ENCODE measurements at places on chromosomes 1 and 21.

DNA sequence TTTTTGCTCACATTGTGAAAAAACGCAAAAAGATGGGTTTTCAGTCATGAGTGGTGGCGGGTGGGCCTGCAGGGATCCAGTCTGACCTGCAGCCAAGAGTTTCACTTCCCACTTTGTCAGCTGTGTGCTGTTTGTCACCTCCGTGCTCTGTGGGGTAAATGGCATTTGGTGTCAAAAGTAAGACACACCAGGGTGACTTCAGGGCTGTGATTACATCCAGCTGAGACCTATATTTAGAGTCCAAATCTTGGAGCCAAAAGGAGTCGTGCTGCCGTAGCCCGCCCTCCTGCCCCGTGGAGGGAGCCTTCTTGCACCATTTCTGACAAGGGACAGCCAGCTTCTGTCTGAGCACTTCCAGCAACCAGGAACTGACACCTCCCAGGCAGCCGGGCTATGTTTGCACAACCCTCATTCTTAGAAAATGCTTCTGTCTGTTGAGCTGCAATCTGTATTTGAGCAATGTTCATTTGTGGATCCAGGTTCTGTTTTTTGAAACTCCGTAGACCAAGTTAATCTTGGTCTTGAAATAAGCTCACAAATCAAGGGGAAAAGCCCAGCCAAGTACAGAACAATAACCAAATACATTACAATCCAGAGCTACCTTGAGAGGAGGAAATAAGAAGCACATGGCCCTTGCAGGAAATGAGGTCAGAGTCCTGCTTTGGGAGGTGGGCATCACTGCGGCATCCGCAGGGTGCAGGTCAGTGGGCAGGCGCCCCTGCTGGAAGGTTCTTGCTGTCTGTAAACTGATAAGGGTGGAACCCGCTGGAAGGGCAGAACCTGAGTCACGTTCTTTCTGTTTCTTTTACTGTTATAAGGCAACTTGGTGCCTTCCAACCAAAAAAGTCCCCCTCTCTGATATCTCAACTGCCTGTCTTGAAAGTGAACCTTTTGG, 14.4 kb downstream of the ABCG1 start:
- DNase-seq: peak; percentile 21

DNA sequence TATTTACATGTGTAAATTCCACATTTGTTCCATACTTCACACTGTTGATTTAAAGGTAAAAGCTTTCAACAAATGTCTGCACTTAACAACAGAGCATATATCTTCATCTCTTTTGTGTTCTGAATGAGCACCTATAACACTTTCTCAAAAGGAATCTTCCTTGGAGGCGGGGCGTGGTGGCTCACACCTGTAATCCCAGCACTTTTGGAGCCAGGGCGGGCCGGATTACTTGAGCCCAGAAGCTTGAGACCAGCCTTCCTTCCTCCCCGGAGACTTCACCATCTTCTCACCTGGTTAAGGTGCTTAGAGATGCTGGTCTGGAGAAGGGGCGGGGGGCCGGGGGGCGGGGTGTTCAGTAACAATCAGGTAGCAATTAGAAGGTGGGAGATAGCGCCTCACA, 16.5 kb downstream of the RYR2 start:
- DNase-seq: no peak

GRCh38 chr1:241171991-241172390, 185.0 kb downstream of the RGS7 start:
- DNase-seq: no peak

DNA sequence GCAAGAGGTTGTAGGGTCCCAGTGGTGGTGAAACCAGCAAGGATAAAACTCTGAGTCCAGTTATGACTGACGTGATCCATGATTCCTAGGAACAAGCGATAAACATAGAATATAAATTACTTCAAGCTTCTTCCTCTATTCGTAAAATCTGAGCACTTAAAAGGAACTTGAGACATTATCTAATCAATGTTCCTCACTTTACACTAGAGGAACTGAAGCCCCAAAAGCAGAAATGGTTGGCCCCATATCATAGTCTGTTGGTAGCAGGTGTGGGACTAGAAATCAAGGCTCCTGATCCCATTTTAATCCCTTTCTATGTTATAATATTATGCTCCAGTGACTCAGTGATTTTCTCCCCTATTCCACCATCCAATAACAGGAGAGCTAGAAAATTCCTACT, 21.9 kb upstream of the MNDA start:
- DNase-seq: no peak

DNA sequence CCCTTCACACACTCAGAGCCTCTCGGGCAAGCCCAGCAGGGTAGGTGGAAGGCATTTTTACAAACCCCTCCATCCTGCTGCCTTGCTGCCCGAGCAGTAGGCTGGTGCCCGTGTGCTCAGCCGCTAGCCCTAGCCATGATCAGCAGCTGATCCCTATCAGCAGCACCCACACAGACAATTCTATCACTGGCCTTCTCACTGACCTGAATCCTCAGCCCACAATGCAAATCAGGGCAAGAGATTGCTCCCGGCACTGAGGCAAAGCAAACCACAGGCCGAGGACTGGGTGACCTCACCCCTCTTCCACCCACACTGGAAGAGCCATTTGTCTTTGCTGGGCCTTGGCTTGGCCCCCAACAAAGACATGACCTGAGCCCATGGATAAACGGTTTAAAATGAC, 895 bp upstream of the PDZK1 start:
- DNase-seq: no peak

- DNase-seq: no peak
Measured at GRCh38 chr1:25256578-25256965, 9.3 kb upstream of the RSRP1 start.

DNA sequence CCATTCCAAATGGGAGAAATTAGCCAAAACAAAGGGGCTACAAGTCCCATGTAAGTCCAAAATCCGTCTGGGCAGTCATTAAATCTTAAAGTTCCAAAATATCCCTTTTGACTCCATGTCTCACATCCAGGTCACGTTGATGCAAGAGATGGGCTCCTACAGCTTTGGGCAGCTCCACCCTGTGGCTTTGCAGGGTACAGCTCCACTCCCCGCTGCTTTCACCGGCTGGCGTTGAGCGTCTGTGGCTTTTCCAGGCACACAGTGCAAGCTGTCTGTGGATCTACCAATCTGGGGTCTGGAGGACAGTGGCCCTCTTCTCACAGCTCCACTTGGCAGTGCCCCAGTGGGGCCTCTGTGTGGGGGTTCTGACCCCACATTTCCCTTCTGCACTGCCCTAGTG, 130.2 kb downstream of the TPR start:
- peak; percentile 21 for DNase-seq

DNA sequence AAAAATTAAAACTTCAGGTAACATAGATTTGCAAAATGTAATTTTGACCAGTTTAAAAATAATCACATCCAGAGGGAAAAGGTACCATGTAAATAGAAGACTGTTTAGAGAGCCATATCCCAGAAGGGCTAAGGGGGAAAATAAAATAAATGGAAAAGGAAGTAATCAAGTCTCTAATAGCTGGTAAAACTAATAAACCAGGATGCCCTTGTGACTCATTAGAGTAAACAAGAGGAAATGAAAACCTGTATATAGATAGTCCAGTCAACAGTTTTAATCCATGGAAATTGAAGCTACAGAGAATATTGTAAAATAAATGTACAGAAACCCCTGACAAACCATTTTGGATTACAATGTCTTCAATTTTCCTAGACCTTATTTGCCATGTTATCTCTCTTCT, 698.0 kb upstream of the RGS18 start:
- no peak for DNase-seq

DNA sequence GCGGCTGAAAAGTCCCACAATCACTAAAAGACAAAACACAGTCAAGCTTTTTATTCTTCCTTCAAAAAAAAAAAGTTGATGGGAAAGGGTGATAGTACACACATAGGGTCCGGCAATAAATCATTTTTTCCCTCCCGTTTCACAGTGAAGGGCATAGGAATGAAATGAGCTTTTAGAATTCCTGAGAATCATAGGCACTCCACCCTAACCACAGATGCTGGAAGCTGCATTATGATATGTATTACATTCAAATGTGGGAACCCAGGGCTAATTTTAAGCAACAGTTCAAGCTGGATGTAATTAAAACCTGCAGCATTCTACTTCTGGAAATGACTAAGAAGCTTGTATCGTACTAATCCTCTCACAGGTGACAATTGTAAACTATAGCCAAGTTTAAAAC, 75.7 kb upstream of the KCNJ15 start:
- DNase-seq: no peak

- no peak for DNase-seq
Measured at GRCh38 chr1:180981596-180982387, 40.9 kb downstream of the STX6 start.

GRCh38 chr1:223231581-223231980, 88.5 kb upstream of the TLR5 start:
- no peak for DNase-seq

- DNase-seq: no peak
Measured at GRCh38 chr1:83508485-83509151, 490.3 kb downstream of the TTLL7 start.

DNA sequence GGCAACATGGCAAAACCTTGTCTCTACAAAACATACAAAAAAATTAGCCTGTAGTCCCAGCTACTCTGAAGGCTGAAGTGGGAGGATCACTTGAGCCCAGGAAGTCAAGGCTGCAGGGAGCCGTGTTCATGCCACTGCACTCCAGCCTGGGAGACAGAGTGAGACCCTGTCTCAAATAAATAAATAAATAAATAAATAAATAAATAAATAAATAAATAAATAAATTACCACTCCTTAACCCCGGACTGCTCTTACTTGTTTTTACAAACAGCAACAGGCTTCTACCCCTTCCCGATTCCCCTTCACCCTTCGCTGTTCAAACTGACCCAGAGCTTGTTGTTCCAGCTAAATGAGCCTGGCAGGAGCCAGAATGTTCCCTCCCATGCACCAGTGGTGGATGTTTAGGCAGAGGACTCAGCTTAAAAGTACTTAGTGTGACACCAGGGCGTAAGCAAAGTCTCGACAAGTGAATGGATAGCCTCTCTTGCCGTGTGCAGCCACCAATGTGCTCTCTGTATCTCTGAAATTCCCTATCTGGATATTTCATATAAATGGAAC, 21.5 kb upstream of the PADI3 start:
- DNase-seq: no peak

DNA sequence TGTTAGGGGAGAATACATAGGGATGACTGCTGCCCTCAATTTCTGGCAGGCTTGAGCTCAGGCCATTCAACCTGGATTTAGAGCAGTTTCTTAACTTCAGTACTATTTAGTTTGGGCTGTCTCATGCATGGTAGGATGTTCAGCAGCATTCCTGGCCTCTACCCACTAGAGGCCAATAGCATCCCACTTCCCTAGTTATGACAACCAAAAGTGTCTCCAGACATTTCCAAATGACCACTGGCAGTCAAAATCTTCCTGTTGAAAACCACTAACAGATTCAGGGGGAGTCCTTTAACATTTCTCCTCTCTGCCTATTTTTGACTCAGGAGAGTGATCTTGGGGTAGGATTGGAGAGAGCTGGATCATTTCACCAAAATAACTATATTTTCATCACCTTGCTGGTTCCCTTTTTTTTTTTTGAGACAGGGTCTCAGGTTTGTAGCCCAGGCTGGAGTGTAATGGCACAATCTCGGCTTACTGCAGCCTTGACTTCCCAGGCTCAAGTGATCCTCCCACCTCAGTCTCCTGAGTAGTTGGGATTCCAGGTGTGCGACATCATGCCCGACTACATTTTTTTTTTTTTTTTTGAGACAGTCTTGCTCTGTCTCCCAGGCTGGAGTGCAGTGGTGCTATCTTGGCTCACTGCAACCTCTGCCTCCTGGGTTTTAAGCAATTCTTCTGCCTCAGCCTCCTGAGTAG, 8.7 kb downstream of the GNAT2 start:
- DNase-seq: no peak

DNA sequence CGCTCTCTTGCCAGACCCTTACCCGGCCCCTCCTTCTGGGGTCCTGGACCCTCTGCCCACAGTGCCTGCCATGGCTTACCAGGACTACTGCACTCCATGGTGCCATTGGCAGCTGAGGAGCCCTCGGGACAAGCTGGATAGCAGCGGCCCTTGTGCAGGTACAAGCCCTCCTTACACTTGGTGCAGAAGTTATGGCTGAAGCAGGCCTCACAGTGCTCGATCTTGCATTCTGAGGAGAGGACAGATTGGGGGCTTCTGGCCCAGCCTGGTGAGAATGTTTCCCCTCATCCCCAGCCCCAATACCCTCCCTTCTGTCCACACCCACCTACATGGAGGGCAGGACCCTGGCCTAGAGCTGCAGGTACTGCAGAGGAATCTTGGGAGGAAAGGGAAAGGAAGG, 18.4 kb upstream of the GNL2 start:
- no peak for DNase-seq

DNA sequence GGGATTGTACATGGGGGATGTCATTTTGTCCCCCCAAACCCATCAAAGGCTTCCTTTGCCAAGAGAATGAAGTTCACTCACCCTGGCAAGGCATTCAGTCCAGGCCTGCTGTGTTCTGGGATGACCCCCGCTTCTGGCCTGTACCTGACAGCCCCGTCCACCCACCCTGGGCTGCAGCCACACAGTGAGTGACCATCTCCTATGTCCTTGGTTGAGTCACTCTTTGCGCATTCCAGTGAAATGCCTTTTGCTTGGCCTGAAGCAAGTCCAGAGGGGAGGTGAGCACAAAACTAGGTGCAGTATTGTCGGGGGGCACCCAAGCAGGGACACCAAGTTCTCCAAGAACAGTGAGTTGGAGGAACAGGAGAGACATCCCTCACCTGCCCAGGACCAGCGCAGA, 10.2 kb downstream of the TMPRSS3 start:
- DNase-seq: no peak

- no peak for DNase-seq
Measured at GRCh38 chr1:223652436-223652941, 13.0 kb downstream of the CAPN8 start.

DNA sequence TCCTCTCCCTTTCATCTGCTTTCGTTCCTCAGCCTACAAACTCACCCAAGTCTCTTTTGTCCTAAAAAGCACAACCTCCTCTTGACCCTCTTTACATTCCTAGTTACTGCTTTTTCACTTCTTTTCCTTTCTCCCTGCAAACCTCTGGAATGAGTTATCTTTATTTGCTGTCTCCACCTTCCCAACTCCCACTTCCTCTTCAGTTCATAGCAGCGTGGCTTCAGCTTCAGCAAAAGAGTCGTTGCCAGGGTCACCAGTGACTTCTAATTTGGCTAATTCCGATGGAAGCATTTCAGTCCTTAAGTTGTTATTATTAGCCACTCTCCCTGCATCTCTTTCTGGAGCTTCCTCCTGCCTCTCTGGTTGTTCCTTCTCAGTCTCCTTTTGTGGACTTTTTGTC, 6.2 kb upstream of the TMEM54 start:
- DNase-seq: no peak

GRCh38 chr1:175599212-175599705, 144.1 kb downstream of the TNR start:
- no peak for DNase-seq

GRCh38 chr1:226763905-226764264, 24.8 kb upstream of the ITPKB start:
- DNase-seq: peak; percentile 87
